ENCODE measurements at places on chromosomes 13 and 19.
A peak's percentile ranks its signal among the peaks of the same experiment; 100 is the strongest.

- DNase-seq, result no peak
These were observed 76.1 kb upstream of the PCDH8 start for GRCh38 chr13:52924289-52925148.

GRCh38 chr19:47157431-47158321 lies 27.0 kb downstream of the SAE1 start:
- DNase-seq, result peak; percentile 39

DNA sequence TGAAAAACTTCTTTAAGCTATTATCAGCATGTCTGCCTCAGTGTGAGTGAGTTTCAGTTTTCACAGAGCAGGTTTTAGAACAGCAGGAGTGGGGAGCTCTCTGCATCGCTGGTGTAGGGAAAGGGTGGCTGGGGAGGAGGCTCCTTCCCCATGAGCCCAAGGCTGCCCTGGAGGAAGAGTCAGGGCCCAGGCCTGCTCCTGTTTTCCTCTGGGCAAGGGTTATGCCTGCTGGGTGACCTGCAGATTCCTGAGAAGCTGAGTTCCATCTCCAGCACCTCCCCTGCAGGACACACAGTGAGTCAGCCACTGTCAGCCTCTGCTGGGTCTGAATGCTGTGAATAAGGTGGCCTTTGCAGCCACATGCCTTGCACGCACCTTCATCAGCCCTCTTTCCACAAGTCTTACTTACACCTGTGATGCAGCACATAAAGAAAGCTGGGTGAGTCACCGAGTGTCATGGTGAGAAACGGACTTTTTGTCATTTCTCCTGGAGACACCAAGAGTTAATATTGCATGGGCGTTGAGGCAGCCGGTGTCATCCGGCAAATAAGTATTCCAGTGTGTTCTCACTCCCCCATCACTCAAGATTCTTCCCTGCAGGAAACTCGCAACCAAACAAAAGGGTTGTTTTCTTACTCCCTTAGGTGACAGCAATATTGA lies 186.4 kb upstream of the KL start:
- DNase-seq, result no peak

DNA sequence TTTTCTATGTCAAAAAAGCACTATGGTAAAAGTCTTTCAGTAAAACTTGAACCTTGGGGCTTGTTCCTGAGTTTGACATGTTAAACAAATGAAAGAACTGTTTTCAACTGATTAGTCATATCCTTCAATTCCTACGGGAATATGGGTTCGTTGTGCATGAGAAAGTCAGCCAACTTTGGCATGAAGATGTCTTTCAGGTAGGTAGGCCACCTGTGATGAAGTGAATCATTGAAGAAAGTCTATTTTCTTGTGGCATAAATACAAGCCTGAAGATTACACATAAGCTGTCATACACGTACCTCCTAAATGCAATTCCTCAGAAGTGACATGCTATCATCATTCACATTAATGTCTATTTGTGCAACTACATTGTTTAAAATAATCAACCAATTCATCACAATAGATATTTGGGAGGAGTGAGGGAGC lies 513.0 kb downstream of the IRS2 start:
- no peak for DNase-seq

- no peak for DNase-seq
These were observed 107.6 kb downstream of the PIBF1 start for GRCh38 chr13:72889495-72889894.

DNA sequence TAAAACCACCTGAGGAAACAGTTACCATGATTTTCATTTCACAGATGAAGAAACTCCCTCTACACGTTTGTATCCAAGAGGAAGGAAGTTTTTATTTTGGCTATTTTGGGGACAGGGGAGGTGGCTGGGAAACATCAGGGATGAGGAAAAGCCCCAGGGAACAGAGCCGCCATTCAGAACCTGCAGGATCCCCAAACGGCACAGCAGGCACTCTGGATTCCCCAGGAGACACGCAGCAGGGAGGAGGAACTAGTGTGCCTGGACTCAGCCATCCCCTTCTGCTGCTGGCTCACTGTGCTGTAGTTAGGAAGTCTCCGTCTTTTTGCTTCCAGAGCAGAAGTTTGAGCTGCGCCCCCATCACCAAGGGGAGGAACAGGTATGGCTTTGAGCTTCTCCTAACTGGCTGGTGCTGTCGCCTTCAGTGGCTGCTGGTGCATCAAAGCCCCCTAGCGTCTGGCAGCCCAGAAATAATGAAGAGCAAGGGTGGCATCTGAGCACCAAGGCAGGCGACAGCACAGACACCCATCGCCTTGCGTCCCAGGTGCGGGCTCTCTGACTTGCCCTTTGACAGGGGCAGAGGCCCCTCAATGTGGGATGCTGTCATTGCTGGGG lies 4.2 kb downstream of the NAPA start:
- no peak for DNase-seq

- peak; percentile 57 for DNase-seq
These were observed 8.0 kb upstream of the ZNF358 start for GRCh38 chr19:7507884-7508283.

DNA sequence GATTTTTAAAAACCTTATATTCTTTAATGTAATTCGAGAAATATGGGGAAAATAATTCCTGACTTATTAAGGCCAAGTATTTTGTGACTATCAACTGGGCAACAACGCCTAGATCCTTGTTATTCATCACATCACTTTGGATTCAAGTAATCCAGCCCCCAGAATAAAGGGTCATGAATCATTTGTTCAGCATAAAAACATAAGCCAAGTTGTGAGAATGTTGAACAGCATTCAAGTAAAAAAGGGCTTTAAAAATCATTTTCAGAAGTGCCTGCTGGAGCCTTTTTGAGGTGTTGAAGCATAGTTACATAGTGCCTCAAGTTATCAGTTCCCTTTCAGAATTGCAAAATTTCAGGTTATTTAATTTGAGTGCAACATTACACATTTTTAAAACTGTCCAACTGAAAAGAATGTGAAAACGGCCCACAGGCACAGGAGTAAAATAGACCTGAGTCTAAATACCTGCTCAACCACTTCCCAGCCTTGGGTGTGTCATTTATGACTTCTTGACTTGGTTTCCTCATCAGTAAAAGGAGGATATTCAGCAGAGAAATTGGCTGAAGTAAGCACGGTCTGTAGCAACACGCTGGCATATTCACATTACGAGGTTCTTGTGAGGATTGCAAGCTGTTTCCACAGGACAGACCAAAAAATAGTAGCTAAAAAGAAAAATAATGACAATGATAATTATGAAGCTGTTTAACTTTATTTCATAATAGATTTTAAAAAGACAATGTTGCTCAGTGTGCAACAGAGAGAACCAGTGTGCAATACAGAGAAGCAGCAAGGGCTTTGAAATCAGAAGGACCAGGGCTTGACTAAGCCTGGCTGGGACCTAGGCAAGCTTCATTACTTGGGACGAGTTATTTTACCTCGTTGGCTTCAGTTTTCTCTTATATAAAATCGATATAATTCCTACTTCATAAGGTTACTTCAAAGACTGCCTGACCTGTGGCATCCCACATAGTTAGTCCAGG lies 56.6 kb downstream of the MBNL2 start:
- DNase-seq, result no peak

DNA sequence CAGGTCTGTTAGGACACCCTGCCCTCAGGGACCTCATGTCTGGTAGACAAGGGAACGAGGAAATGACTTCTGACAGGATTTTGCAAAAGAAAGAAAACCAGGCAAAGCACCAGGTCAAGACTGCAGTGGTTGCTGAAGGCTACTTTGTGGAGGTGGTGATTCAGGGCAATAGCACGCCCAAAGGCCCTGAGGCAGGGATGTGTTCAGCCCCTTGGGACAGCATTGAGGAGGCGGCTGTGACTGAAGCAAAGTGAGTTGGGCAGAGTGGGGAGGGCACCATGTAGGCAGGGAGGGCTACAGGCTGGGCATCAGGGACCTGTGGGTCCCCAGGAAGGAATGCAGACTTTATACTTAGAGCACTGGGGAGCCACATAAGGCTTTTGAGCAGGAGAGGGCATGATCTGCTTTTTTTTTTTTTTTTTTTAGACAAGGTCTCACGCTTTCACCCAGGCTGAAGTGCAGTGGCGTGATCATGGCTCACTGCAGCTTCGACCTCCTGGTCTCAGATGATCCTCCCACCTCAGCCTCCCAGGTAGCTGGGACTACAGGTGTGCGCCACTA lies 10.8 kb upstream of the HOMER3 start:
- DNase-seq, result no peak

DNA sequence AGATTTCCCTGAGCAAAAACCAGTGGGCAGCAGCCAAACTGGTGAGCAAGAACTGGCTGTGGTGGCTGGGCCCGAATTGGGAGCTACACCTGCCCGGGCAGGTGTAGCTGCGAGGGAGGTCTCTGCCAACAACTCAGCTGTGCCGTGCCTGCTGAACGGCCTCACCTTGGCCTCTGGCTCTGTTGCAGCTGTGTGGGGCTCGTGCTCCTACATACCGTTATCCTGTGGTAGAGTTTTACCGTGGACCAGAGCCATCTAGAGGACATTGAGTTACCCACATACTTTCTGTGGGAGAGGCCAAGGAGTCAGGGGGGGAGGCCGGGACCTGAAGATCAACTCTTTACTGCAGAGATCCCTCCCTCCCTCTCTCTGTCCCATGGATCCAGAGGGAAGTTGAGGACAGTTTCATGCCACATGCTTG lies 113.2 kb downstream of the TM9SF2 start:
- peak; percentile 60 for DNase-seq

GRCh38 chr19:46746281-46747057 lies at the start of gene STRN4:
Gene STRN4 (minus strand): TSS chr19:46746450. CDS start chr19:46746430, 20 bp downstream.
- DNase-seq, result peak; percentile 66

GRCh38 chr19:13101590-13102415 lies 855 bp downstream of the LYL1 start:
- no peak for DNase-seq

DNA sequence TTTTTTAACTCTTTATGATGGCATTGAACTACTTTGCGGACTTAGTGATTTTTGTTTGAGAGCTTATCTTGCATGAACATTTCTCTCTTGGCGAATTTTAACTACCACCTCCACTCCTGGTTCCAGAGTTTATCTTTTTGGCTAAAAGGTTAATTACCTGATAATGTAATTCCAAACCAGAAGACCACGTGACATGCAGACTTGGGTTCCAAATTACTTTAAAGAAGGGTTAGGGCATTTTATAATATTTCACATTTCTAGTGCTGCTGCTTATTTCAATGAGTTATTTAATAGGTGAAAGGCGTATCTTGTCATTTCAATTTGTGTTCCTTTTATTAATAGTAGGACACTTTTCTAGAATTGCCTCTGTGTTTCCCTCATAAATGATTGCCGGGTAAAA lies 52.0 kb downstream of the TDRD12 start:
- no peak for DNase-seq

- DNase-seq, result peak; percentile 90
These were observed 25.4 kb downstream of the HPN start for GRCh38 chr19:35066691-35067563.

GRCh38 chr13:75220861-75221260 lies 261.1 kb downstream of the TBC1D4 start:
- DNase-seq, result no peak

GRCh38 chr13:60035874-60036273 lies 127.9 kb downstream of the DIAPH3 start:
- no peak for DNase-seq

Measured in GM12865 (cell line).